Activated T-cell treated with anti-CD3 and anti-CD28 coated beads for 24 hours (primary cell): ENCODE measurements at places on chromosomes 5 and 9.

- DNase-seq = peak; percentile 57
Measured at GRCh38 chr9:129610473-129611306, 10.2 kb downstream of the C9orf50 start.

- DNase-seq = no peak
Measured at GRCh38 chr5:141001844-141002604, 35.7 kb downstream of the PCDHAC2 start.

DNA sequence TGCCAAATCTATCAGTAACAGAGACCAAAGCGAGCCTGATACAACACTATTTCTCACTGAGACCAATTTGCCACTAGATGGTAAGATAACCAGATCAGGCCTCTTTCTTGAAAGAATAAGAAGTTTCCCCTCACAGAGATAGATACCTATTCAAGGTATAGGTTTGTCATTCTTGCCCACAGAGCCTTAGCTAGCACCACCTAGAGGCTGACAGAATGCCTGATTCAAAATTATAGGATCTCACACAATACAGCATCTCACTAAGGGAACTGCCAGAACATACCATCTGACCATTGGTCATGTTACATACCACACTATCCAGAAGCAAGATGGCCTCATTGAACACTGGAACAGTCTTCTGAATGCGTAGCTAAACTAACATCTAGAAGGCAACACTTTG lies 166.6 kb upstream of the HCN1 start:
- no peak for DNase-seq

DNA sequence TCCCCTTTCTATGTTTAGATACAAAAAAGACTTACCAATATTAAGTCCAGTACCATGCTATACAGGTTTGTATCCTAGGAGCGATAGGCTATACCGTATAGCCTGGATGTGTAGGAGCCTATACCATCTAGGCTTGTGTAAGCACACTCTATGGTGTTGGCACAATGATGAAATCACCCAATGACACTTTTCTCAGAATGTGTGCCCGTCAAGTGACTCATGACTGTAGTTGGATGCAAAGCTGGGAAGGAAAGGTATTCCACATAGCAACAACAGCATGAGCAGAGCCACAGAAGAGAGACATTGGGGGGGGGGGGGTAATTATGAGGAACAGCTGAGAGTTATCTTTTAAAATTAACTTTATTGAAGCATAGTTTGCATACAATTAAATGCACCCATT lies 63.2 kb downstream of the TTLL11 start:
- DNase-seq = no peak

- DNase-seq = no peak
Measured at GRCh38 chr9:35452481-35452880, 37.4 kb upstream of the RUSC2 start.

GRCh38 chr5:112146323-112147226 lies 272.5 kb downstream of the EPB41L4A start:
- peak; percentile 49 for DNase-seq

DNA sequence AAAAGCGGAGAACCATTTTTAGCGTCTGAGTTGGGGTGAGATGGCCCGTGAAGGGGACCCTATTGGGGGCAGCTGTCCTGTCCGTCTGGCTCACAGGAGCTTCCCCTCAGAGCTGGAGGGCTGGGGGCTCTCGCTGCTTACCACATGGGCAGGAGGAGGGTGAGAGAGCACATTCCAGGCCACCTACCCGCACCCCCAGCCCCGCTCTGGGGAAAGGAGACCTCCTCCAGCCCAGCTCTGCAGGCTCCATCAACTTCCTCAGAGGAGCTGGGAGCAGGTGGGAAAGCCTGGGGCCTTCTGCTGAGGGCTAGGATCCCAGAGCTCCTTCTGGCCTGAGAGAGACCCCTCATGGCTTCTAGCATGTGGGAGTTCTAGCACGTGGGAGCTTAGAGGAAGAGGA lies 27.1 kb upstream of the SPTLC1 start:
- DNase-seq = no peak

DNA sequence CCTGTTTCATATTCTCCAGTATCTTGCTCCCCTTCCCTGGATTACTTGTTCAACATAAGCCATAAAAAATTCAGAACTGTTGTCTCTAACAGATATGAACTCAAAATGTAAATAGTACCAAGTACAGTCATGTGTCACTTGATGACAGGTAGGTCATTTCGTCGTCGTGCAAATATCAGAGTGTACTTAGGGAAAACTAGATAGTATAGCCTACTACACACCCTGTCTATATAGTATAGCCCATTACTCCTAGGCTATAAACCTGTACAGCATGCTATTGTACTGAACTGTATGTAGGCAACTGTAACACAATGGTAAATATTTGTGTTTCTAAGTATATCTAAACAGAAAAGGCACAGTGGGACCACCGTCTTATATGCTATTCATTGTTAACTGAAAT lies 39.1 kb downstream of the SMIM15 start:
- DNase-seq = no peak

- no peak for DNase-seq
Measured at GRCh38 chr5:115184770-115185169, 15.1 kb upstream of the TRIM36 start.

DNA sequence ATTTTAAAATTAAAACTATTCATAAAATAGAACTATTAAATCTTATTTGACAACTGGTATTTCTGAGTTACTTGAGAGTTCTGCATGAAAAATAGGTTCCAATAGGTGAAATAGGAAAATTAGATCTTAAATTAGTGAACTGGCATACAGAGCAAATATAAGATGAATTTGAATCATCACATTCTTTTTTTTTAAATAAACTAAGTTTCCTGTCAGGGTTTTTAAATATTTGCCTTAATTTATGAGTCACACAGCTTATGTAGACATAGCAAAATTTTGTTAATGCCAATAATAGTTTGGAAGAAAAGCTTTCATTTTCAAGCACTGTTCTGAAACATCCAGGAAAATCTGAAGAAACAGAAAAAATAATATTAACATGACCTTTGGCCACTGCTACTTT lies 311.7 kb upstream of the HAPLN1 start:
- DNase-seq = no peak
